ENCODE measurements at places on chromosomes 5 and 9.

DNA sequence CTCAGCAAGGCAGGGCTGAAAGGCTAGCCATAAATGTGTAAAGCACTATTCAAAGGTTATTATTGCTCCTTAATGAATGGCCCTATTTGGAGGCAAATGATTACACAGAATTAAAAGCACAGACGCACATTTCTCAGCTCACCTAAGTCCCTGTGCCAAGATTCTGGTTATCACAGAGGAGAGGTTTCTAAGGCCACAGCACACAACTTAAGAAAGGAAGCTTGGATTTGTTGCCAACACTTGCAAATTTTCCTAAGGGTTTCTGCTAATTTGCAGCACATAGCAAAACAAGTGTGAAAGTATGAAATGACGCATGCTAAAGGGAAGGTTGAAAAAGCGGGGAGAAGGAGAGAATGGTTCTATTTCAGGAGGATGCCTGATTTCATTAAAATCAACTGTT lies 834.1 kb upstream of the C9orf72 start:
- DNase-seq = no peak

GRCh38 chr5:110852053-110852452 lies 113.2 kb downstream of the SLC25A46 start:
- DNase-seq = no peak

GRCh38 chr9:134028575-134029247 lies 3.4 kb downstream of the BRD3OS start:
- DNase-seq = no peak

GRCh38 chr9:74478606-74479005 lies 18.5 kb upstream of the RORB start:
- DNase-seq = no peak

- no peak for DNase-seq
Measured at GRCh38 chr5:66454186-66455078, 141.8 kb upstream of the MAST4 start.

DNA sequence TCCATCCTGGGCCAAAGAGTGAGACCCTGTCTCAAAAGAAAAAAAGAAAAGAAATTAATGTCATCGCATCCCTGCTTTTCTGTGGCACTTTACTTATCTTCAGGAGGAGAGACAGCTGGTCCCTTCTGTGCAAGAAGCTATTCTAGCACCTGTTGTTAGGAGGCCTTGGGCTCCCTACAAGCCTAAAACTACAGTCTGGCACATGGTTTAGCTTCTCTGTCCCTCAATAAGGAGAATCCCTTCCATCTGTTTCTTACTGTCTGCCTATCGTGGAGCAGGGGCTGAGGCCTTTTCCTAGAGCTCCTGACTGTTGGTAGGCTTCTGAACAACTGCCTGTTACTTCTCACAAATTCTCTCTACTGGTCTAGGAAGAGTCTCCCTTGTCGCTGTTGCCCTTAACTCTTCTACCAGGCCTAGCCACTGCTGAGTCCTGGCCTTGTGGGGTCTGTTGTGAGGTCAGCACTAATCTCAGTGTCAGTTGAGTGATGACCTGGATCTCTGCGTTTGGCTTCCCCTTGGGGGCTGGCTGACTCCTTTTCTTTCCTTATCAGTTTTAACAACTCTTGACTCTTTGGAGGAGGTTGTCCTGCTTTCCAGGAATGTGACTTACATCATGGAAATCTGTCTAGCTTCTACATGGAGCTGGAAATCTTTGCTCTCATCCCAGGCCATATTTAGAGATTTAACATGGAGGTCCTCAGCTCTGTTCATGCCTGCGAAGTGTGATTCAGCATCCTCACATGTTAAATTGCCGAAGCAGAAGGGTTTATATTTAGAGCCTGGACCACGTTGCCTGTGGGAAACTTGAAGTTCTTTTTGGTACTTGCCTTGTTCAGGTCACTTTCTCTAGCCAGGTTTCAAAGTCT lies 5.7 kb upstream of the GARNL3 start:
- no peak for DNase-seq

DNA sequence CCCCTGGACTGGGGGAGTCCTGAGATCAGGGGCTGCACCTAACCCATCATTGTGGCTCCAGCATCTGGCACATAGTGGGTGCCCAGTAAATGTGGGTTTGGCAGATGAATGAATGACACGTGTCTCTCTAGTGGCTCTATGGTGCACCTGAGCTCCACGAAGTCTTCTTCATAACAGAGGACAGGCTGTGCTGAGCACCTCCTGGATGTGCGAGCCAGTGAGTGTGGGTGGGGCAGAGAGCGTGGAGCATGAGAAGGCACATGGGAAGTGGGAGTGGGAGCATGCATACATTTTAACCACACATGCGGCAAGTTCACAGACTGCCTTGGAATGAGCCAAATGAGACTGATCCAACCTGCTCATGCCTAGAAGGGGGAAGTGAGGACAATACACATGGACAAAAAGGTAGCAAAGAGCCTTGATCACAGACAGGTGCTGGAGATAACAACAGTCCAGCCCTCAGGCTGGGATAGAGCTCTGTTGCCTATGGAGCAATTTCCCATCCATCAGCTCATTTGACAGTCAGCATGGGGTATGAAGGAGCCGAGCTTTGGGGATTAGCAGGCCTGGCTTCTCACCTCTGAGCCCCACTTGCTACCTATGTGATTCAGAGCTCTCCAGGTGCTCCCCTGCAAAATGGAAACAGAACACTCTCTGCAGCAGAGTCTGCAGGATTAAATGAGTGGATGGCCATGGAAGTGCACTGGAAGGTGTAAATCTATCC lies 76.2 kb upstream of the TBC1D2 start:
- no peak for DNase-seq

DNA sequence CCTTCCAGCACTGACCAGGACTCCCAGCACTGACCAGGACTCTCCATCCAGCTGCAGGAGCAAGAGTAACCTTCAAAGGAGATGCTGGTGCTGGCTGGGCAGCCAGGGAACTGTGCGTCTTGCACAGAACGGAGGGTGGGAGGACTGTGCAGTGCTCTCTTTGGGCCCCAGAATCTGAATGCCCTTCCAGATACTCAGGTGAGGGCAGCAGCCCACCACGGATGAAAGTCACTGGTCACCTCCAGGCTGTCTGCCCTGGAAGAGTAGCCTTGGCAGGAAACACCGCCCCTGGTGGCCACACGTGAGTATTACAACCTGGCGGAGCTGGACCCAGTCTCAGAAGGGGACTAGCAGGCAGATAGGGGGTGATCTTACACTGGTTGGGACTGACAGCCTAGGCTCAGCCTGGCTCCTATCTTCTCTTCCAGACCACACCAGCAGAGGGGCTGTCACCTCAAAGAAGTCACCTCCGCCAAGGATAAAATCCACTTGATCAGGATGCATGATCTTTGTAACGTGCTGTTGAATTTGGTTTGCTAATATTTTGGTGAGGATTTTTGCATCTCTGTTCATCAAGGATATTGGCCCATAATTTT lies 4.8 kb upstream of the SARDH start:
- peak; percentile 22 for DNase-seq

GRCh38 chr5:180281706-180282105 lies 10.2 kb downstream of the MAPK9 start:
- no peak for DNase-seq

GRCh38 chr5:154205441-154206117 lies 15.0 kb downstream of the GALNT10 start:
- DNase-seq = no peak

GRCh38 chr5:74352256-74352655 lies 288.3 kb downstream of the ENC1 start:
- no peak for DNase-seq

DNA sequence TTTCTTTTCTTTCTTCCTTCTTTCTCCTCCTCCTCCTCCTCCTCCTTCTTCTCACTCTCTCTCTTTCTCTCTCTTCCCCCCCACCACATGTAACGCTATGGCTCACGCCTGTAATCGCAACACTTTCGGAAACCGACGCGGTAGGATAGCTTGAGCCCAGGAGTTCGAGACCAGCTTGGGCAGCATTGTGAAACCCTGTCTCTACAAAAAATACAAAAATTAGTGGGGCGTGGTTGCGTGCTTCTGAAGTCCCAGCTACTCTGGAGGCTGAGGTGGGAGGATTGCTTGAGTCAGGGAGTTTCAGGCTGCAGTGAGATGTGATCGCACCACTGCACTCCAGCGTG lies 736 bp upstream of the GLDC start:
- DNase-seq = no peak

DNA sequence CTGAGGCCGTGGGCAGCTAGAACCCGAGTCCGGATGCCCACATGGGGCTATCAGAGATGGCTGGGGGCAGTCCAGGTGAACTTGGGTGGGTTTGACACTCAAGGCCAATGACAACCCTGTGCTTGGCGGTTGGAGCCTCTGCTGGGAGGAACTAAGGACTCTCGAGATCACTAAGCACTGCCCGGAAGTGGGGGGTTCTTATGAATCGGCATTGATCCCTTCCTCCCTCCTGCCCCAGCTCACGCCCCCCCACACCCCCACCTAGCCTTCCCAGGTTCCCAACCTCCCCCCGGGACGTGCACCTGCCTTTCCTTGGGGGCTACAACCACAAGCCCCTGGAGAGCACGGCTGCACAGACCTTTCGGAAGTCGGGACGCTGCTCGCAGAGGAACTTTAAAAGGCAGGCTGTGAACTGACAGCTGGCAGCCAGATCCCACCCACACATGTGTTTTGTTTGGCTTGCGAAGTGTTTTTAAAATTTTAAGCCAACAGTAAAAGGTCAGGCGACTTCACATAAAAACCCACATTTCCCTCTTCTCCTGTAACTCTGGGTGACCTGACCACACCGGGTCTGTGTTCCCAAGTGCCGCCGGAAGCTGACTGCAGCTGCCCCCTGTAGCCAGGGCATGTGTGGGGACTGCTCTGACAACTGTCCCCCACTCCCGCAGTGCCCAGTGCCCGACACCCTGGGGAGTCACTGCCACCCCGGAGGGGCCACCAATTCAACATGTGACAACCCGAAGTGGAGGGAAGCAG lies 5.1 kb upstream of the RALGDS start:
- no peak for DNase-seq

DNA sequence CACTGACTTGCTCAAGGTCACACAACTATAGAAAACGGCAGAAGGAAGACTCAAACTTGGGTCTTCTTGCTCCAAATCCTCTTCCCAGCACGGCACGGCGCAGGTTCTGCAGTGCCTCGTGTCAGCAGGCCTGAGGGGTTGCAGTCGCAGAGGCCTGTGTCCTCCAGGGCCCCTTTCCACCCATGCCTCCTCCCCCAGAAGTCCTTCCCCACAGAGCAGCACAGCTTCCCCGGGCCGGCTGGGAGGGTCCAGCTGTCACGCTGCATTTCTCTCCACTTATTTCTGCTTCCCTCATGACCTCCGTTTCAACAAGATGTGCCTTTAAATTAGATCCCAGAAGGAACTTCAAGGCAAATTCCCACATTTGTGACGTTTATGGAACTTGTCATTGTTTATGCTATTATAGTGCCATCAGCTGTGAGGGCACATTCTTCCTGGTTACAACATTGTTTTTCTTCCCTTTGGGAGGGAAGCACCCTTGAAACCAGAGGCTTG lies 148.4 kb downstream of the C5orf15 start:
- DNase-seq = no peak

- DNase-seq = no peak
Measured at GRCh38 chr9:118674942-118675341, 694.3 kb downstream of the BRINP1 start.

GRCh38 chr5:172319708-172320441 lies 36.3 kb upstream of the UBTD2 start:
- no peak for DNase-seq

GRCh38 chr9:70589571-70590314 lies 175.3 kb upstream of the KLF9 start:
- no peak for DNase-seq

DNA sequence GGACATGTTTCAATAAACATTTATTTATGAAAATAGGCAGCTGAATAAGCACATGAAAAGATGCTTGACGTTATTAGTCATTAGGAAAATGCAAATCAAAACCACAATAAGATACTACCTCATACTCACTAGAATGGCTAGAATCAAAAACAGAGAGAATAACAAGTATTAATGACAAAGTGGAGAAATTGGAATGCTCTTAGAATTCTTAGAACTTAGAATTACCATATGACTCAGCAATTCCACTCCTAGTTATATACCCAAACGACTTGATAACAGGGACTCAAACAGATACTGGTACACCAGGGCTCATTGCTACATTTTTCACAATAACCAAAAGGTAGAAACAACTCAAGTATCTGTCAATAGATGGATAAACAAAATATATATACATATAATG lies 15.1 kb upstream of the TRIM36 start:
- no peak for DNase-seq

GRCh38 chr5:146539973-146540372 lies 24.0 kb upstream of the GPR151 start:
- no peak for DNase-seq

- no peak for DNase-seq
Measured at GRCh38 chr5:139385061-139386049, 2.3 kb upstream of the SLC23A1 start.

DNA sequence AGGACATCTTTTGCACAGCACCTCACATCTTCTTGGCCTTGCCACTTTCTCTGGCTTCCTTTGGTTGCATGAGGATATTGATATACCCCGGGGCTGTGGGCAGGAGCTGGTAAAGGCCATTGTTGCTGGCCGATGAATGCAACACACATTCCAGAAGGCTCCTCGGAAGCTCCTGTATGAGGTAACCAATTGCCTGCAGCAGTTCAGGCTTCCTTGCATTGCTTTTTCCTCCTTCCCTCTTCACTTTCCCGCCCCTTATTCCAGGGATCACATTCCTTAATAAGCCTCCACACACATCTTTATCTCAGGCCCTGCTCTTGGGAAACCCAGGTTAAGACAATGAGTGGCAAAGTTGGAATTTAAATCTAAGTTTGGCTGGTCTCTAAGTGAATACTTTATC lies 505.4 kb upstream of the CLINT1 start:
- no peak for DNase-seq

DNA sequence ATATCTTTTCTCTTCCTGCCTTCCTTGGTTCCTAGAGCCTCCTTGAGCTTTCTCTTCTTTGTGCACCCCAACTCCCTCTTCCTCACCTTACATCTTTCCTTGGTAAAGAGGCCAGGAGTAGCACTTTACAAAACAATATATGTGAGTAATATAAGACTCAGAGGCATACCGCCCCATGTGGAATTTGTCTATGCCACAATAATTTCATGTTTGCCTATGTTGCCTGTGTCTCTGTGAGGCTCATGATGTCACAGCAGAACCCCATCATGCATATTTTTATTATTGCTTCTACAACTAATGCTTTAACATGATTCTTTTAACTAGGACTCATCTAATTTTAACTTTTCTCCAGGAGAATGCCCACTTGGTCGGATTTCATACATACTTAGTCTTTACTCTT lies 15.0 kb upstream of the LVRN start:
- no peak for DNase-seq

DNA sequence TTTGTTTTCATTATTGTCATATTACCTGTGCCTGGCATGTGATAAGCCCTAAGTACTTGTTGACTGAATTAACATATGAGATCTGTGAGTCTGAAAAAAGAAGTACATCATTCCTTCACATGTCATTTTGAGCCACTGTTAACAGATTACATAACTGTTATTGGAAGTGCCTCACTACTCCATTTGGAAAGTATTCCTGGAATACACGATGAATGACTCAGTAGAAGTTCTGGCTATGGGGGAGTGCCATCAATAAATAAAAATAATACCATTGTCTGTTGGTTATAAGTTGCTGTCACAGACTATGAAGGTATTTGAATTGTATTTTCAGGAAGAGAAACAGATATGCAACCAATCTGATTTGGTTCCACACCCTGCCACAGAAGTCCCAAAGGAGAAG lies 12.9 kb downstream of the NIPSNAP3B start:
- DNase-seq = no peak

Data from T-helper 22 cell (primary cell).